H4 (cell line): ENCODE measurements at places on chromosomes 13 and 19.

- no peak for DNase-seq
These were observed 5.3 kb downstream of the ZNF85 start for GRCh38 chr19:20928371-20928770.

DNA sequence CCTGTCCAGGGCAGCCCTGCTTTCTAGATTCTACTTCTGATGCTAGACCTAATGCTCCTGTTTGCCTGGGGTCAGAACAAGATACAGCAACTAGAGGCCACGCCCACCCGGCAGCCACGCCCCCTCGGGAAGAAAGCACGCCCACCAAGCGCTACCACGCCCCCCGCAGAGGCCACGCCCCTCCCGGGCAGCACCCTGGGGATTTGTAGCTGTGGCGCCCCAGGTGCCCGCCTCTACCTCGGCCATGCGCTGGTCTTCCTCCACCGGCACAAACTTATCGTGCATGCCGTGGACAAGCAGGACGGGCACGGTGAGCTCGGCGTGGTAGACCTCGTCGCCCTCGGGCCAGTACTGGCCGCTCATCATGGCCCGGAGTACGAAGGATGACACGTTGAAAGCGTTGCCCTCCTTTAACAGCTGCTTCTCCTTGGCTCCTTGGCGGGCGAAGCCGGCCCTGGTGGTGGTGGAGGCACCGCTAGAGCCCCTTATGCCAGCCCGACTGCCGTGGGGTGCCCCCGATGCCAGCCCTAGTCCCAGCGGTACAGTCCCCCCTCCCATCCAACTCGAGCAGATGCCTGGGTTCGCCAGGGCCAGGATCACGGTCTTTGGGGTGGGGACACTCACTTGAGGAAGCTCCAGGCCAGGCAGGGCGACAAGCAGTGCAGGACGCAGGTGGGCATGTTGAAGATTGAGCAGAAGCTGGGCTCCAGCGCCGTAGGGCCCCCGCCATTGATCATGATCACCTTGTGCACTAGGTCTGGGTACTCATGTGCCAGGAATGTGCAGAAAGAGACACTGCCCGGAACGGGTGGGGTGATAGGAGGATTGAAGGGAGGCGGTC is 9.0 kb downstream of the ABHD8 start:
- DNase-seq, result no peak

DNA sequence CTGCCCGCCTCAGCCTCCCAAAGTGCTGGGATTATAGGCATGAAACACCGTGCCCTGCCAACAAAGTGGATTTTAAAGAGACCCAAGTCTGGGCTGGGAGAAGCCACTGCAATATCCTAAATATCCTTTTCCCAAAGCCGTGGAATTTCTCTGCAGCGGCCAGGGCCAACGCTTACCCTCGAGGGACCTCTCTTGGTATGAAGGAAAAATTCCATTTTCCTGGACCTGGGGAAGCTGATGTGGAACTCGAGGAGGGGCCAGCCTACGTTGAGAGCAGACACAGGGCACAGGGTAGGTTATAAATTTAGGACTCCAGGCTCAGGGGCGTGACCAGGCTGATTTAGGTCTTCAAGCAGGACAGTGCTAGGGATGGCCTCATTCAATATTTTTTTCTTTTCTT is 17.7 kb upstream of the UPF1 start:
- no peak for DNase-seq

DNA sequence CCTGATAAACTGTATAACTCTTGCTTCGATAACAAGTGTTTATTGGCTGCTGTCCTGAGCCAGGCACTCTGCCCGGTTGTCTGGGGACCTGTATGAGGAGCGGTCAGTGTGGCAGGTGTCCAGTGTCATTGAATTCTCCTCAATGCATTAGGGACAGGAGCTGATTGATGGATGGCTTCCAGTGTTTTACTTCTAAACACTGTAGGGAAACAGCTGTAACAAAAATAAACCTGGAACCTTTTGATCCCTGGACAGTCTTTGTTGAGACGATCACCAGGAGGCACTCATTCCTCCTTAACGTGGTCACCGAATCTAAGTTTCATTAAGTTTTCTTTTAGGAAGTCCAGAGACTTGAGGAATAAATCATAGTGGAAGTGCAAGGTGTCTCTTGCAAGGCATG is 17.9 kb downstream of the UBAC2 start:
- no peak for DNase-seq

DNA sequence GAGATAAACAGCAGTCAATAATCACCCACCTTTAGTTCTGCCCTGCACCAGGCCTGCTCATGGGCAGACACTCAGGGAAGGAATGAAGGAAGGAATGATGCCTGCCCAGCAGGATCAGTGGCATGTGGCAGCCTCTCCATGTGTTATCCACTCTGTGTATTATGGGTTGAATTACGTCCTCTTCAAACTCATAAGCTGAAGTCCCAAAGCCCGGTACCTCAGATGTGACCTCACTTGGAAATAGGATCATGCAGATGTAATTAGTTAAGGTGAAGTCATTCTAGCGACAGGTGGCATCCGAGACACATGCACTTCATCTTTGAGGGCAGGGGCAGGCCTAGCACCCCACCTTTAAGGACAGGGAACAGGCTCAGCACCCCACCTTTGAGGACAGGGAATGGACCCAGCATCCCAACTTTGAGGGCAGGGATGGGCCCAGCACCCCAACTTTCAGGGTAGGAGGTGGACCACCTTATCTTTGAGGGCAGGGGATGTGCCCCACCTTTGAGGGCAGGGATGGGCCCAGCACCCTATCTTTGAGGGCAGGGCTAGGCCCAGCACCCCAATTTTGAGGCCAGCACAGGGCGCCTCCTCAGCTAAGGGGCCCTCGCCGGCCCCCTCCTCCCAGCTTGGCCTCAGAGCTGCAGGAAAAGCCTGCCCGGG is 127.6 kb downstream of the URI1 start:
- DNase-seq, result no peak

GRCh38 chr13:41670873-41671443 is 213.6 kb downstream of the RGCC start:
- DNase-seq, result no peak
